Stromal cell of bone marrow (primary cell): ENCODE measurements at places on chromosomes 13 and 19.

DNA sequence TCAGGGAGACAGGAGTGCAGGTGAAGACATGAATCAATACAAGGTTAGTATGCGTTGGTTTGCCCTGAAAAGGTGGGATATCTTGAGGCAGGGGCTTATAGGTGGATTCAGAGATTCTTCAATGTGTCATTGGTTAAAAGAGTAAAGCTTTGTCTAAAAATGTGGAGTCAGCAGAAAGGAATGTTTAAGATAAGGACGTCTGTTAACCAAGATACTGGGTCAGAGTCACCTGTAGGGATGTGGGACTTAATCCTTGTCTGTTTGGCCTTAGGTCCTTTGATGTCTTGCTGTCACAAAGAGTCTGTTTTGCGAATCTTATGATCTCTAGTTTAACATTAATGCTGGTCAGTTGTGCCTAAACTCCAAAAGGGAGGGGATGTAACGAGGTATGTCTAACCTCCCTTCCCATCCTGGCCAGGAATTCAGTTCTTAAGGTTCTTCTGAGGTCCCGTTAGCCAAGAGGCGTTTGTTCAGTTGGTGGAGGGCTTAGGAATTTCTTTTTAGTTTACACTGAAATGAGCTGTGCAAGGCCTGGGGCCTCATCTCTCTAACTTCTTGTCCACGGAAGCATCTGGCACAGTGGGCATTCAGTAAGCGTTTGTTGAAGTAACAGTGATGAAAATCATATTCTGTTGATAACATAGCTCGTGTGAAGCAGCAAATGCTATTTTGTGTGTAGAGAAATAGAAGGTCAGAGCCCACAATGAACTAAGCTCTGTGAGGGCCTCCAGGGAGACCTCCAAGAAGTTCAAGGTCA, 96.2 kb upstream of the RNF113B start:
- no peak for DNase-seq

DNA sequence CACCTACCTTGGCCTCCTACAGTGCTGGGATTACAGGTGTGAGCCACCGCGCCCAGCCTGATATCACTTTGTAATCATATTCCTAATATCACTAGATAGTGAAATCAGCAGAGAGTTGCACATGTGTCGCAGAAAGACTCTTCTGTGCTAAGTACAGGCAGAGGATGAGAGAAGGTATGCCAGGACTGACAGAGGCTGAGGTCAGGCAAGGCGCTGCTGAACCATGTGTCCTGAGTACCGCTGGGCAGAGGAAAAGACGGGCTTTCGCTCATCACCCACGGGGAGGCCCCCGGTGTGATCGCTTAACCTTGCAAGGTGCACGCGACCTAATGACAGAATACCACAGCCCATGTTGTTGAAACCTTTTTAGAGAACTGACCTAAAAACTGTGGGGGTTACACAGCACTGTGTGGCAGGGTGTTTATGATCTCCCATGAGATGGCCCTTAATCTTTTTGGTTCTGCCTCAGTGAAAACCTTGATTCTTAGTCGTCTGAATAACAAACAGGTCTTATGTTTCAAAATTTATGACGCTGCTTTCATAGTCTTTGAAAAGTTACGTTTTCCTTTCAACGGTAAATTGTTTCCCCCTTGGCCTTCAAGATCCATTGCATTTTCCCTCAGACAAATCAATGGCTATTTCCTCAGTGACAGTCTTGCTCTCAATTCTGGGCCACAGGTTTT, 12.2 kb downstream of the GJA3 start:
- no peak for DNase-seq

- DNase-seq = no peak
Measured at GRCh38 chr13:113546571-113547237, 37.8 kb upstream of the TFDP1 start.

DNA sequence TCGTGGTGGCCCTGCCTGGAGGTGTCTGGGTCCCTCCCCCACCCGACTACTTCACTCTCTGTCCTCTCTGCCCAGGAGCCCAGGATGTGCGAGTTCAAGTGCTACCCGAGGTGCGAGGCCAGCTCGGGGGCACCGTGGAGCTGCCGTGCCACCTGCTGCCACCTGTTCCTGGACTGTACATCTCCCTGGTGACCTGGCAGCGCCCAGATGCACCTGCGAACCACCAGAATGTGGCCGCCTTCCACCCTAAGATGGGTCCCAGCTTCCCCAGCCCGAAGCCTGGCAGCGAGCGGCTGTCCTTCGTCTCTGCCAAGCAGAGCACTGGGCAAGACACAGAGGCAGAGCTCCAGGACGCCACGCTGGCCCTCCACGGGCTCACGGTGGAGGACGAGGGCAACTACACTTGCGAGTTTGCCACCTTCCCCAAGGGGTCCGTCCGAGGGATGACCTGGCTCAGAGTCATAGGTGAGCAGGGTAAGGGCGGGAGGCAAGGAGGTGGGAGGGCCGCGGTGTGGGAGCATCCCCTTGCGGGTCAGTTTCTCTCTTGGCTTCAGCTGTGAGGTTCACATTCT, 19.2 kb downstream of the NECTIN2 start:
- no peak for DNase-seq

GRCh38 chr13:20124303-20124702, 36.5 kb downstream of the GJA3 start:
- DNase-seq = no peak
